ENCODE measurements at places on chromosomes 1 and 21.
A peak's percentile ranks its signal among the peaks of the same experiment; 100 is the strongest.

GRCh38 chr1:187276677-187277076, 447.9 kb downstream of the PLA2G4A start:
- DNase-seq = no peak

GRCh38 chr21:46083791-46084561, 13.9 kb upstream of the COL6A2 start:
- DNase-seq = peak; percentile 57

GRCh38 chr1:212665241-212666115, 34.2 kb downstream of the BATF3 start:
- peak; percentile 89 for DNase-seq

- DNase-seq = no peak
These were observed 22.3 kb downstream of the DHRS3 start for GRCh38 chr1:12595757-12596006.
